ENCODE measurements at places on chromosomes 11 and 22.
A peak's percentile ranks its signal among the peaks of the same experiment; 100 is the strongest.

DNA sequence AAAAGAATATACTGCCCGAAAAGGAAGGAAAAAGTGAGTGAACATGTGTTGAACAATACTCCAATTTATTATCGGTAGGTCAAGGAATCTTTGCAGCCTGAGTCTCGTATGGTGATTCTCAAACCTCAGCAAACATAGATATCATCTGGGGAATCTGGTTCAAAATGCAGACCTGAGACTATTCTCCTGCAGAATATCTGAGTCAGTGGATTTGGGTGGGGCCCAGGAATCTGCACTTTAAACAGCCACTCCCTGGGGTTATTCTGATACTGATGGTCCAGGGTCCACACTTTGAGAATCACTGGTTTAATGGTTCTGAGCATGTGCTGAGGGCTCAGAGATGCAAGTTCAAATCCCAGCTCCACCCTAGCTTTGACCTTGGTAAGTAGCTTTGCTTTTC lies 53.6 kb upstream of the GRK3 start:
- no peak for DNase-seq

DNA sequence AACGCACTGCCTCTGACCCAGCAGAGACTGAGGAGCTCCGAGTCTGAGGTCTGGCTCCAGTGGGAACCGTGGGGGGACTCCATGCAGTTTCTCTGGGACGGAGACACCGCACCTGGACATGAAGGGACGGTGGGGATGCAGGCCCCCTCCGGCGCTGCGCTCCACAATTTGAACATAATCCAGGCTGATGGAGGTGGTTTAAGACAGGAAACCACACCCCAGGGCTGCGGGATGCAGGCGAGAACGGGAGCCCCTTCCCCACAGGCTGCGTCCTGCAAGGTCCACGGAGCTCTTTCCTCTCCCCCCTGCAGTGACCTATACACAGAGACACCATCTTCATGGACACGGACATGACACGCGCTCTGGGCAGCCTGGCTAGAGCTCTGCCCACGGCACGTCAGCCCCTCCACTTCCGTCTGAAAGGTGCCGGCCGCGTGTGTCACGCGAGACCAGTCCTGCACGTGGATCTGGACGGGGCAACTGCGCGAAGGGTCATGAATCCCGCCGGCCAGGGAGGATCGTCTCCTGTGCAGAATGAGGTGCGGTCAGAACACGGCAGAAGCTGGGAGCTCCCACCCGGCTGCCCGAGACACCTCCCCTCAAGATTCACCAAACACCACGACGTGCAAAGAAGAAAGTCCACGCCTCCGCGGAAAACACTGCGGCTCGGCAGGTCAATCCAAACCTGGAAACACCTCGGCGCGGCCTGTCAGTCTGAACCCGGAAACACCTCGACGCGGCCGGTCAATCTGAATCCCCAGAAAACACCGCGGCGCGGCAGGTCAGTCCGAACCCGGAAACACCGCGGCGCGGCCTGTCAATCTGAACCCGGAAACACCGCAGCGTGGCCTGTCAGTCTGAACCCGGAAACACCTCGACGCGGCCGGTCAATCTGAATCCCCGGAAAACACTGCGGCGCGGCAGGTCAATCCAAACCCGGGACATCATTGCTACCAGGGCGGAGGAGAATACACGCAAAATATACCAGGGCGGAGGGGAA lies 212.4 kb downstream of the BRD1 start:
- DNase-seq: no peak

- no peak for DNase-seq
Observed at GRCh38 chr11:13108416-13108815, 99.3 kb downstream of the RASSF10 start.

GRCh38 chr11:133106417-133106816 lies 425.9 kb downstream of the OPCML start:
- no peak for DNase-seq

DNA sequence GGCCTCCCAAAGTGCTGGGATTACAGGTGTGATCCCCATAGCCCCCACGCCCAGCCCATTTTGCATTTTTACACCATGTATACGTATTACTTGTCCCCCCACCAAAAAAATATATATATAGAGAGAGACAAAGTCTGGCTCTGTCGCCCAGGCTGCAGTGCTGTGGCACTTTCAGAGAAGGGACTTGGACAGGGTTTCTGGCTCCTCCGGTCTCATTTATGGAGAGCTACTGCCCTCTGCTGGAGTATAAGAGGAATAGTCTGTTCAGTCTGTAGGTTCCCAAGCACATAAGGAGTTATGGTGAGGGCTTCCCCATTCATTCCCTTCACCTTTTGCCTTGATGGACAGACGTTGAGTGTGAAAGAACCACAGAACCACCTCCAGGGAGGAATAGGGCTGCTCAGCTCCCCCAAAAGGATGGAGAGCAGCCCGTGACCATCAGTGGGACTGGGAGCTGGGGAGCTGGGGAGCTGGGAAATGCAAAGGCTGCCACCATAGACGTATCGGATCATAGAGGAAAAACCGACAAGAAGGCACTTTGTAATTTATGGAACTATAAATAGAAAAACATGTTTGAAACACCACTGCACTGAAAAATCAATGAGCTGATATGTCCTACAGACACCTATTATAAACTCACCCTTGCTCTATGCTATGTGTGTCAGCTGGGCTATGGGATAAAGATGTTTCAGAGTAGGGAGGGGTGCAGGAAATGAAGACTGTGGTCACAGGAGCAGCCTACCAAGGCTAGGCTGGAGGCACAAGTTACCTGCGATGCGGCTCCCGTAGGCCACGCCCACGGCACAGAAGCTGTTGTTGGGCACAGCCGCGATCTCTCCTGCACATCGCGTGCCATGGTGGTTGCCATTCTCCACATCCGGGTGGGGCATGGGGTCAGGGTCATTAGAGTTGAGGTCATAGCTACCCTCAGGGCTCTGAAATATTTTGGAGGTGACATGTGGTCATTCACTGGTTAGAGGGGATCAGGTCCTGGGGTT lies 5.2 kb downstream of the PCSK7 start:
- peak; percentile 50 for DNase-seq

DNA sequence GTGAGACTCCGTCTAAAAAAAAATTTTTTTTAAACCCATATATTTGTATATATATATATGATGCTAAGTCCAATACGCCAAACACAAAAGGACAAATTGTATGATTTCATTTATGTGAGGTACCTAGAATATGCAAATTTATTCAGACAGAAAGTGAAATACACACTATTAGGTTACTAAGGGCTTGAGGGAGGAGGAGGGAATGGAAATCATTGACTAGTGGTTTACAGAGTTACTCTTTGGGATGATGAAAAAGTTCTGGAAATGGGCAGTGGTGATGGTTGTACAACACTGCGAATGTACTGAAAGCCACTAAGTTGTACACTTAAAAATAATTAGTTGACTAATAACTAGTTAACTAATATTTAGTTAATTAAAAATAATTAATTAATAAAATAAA lies 36.2 kb upstream of the FGF3 start:
- no peak for DNase-seq
